CD4-positive, alpha-beta T cell treated with Interleukin-1 beta for 1 hour (primary cell): ENCODE measurements at places on chromosomes 3 and 15.
A peak's percentile ranks its signal among the peaks of the same experiment; 100 is the strongest.

DNA sequence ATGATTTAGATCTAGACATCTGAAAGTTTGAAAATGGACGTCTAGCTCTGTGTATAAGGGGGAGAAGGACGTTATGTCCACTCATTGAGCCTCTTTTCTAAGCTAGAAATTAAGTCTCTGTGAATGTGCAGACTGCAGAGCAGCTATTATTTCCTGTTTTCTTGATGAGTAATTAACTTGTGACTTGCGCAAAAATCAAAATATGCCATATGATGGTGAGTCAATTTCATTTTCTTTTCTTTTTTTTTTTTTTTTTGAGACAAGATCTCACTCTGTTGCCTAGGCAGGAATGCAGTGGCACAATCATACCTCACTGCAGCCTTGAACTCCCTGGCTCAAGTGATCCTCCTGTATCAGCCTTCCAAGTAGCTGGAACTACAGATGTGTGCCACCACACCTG is 14.1 kb downstream of the LACTB start:
- DNase-seq: peak; percentile 30

DNA sequence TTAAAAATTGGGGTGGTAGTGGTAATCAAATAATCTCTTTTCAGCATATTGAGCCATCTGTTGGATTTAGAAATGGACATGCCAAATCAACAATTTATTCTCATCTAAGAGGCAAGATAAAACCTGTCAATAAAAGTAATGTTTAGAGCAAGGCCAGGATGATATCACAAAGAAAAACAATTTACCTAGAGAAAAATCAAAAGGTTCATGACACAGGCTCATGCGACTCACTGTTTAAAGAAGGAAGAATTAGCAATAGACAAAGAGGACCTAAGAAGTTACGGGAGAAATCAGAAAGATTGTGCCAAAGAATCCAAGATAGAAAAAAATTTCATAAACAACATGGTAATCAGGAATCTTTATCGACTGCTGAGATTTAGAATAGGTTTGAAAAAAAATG is 868.5 kb upstream of the GBE1 start:
- DNase-seq: no peak

- DNase-seq: no peak
Measured at GRCh38 chr3:196236223-196236622, 19.9 kb downstream of the SLC51A start.

- DNase-seq: no peak
Measured at GRCh38 chr3:102443021-102443420, 8.2 kb downstream of the ZPLD1 start.

- DNase-seq: no peak
Measured at GRCh38 chr3:45098310-45098709, 47.9 kb downstream of the CDCP1 start.

DNA sequence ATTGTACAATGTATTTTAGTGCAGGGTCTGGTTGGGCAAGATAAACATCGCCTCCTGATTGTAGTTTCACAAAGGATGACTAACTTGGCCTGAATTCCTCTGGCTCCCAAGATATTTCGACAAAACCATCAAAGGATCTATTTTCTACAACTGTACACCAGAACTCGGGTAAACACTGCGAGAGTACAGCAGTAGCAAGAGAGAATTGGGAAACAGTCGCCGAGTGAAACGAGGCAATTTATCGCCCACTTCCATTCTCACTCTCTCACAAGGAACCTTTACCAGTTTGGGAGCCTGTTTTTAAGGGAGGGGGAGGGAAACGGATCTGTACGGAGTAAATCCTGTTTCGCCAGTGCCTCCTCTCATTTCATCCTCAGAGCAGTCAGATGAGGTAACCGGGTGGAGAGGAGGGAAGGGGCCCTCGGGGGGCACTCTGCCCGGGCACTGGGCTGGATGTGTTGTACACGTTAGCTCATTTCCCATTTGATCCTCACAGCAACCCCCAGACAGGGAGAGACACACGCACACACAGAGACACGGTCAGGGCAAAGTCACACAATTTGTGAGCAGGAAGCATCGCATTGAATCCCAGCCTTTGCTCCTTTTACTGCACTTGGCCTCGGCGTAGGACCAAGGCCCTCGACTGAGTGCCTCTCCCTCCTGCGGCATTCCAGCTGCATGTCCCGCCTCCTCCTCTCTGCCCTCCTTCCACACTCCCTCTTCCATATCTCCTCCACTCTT is 120.1 kb downstream of the LIPC start:
- no peak for DNase-seq

DNA sequence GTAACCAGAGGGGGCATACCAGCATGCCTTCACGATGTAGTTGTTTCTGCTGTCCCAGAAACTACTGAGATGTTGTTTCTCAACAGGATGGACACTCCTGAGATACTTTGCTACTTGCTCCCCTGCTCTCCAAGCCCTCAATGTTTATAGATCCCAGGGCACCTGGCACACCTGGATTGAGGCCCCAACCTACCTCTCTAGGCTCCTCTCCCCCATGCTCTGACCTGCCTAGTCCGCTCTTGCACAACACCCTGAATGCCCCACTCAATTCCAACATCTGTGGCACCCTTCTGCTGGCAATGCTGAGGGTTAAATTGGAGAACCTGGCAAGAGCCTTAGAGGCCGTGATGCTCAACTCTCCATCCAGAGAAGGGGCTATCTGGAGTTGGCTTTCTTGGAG is 42.5 kb upstream of the ANKRD34C start:
- DNase-seq: no peak

GRCh38 chr3:43260412-43260811 is 25.9 kb upstream of the SNRK start:
- no peak for DNase-seq

DNA sequence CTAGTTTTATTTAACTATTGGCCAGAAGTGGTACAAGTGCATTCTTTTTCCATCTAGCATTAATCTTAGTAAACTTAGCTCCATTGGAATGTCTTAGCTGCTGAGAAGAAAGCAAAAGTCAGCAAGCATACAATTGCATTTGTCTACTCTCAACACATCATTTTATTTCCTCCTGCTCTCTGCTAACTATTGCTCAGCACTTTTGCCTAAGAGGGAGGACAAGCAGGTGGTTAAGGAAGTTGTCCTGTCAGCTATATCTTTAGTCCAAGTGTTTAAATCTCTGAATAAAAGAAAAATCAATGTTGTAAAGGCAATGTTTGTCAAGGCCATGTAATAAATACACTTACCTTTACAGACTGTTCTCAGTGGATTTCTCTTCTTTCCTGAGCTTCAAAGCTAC is 51.0 kb downstream of the FHIT start:
- no peak for DNase-seq

DNA sequence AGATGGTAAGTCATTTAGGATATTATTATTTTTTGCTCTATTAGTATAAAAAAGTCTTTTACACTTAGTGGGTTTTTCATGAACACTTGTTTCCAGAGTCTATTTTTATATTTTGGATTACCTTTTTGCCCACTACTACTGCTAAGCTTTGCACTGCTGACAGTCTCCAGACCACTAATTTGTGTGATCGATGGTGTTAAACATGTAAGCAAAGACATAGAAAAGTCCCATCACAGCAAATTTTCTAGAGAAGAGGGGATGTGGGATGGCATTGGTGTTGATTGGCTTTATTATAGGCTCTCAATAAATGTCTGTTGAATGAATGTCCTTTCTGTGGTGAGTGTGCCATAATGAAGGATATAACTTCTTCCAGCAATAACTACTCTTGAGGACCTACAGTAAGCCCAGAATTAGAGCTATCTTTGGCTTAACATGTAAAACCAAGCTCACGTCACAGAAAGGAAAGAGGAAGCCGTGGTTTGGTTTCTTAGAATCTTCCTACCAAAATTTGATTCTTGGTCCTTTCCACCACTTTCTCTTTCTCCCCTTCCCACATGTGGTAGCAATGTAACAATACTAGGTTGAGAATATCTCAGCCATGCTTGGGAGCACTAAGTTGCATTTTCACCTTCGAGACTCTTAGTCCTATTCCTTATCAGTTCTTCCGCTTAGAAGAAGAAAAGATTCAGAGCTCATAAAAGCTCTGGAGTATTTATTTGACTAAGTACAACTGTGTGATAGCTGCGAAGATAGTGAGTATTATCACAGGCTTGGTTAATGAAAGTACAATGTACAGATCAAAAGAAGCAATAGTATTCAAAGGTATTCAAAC is 90.6 kb upstream of the UMPS start:
- DNase-seq: peak; percentile 17

DNA sequence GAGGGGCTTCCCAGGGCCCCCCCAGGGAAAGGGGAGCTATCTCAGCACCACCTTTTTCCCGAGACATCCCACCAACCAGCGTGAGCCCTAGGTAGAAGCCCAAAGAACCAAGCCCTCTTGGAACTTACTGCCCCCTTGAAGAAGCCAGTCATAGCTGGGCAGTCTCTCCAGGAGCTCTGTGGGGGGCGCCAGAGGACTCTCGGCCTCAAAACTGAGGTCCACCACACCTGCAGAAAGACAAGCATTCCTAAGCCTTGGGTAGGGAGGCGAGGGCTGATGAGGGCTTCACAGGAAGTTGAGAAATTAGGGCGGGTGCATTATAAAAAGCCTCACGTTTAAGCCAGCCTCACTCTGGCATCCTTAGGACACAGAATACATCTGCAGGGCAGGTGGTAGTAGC is 9.0 kb downstream of the SSUH2 start:
- DNase-seq: no peak

DNA sequence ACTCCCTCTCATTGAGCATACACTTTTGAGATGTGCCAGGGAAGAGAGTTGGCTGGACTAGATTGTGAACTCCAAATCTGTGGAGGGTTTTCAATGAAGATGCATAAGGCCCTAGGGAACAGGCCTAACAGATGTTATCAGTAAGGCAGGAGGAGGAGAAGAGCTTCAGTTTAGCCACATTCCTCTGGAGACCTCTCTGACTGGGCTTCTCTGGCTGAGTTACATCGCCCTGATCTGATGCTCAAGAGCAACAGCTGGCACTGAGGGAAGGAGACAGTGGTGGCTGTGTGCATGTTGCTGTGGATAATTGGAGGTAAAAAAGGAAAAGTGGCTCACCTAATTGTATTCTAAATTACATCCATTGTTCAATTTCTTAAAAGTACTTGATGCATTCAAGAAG is 206.4 kb upstream of the CFAP20DC start:
- DNase-seq: no peak

DNA sequence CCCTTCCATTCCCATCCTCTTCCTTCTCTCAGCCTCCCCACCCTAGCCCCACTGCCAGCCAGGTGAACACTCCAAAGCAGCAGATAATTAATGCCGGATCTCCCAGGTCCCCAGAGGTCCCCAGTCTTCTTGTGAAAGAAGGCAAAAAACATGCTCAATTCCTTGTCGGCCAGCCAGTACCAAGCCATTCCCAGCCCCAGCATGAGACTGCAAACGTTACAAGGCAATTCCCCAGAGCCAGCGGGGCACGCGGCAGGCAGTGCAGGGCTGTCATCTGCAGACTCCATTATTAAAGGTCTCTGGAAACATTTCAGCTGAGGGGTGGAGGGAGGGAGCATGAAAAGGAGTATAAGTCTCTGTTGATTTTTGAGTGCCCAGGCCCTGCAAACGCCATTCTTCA is 117.8 kb downstream of the XXYLT1 start:
- DNase-seq: no peak

- no peak for DNase-seq
Measured at GRCh38 chr3:72950801-72951200, 45.8 kb upstream of the PPP4R2 start.

DNA sequence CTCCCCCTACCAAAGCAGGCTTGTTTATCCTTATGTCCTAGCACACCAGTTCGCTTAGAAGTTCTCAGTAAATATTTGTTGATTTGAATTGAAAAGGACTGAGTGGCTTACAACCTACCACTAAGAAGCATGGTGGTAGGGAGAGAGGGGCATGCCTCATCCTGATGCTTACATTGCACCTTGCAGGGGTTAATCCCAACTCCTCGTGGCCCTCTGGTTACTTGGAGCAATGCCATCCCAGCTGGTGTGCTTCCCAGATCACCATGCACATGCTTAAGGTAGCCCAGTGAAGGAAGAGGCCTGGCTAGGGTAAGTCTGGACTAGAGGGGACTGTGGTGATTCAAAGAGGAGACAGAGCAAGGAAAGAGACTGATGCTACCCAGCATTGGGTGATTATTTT is 253.3 kb downstream of the CLSTN2 start:
- no peak for DNase-seq

DNA sequence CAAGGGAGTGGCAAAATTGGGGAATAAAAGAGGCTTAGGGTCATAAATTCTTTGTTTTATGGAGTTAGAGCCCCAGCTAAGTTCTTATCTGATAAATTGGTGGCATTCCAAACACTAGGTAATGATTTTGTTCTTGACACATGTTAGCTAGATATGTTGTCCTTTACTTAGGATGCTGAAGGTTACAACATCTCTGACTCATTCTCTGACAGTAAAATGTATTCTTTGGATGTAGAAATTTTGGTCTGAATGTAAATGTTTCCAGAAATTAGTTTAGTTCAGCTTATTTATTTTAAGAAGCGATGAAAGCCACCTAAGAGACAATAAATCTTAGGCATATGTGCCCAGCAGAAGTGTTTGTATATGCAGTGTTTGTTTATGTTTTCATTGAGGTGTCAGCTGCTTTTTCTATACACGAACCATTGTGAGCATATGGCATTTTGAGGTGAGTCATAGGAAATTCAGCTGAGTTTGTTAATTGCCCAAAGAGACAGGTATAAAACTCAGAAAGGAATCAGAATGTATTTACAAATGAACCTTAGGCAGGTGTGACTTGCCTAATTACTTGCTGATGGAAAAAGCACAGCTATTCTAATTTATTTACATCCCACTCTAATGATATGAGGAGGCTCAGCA is 247.7 kb downstream of the AGBL1 start:
- no peak for DNase-seq

GRCh38 chr15:39920510-39921273 is 626 bp upstream of the GPR176 start:
- peak; percentile 74 for DNase-seq

DNA sequence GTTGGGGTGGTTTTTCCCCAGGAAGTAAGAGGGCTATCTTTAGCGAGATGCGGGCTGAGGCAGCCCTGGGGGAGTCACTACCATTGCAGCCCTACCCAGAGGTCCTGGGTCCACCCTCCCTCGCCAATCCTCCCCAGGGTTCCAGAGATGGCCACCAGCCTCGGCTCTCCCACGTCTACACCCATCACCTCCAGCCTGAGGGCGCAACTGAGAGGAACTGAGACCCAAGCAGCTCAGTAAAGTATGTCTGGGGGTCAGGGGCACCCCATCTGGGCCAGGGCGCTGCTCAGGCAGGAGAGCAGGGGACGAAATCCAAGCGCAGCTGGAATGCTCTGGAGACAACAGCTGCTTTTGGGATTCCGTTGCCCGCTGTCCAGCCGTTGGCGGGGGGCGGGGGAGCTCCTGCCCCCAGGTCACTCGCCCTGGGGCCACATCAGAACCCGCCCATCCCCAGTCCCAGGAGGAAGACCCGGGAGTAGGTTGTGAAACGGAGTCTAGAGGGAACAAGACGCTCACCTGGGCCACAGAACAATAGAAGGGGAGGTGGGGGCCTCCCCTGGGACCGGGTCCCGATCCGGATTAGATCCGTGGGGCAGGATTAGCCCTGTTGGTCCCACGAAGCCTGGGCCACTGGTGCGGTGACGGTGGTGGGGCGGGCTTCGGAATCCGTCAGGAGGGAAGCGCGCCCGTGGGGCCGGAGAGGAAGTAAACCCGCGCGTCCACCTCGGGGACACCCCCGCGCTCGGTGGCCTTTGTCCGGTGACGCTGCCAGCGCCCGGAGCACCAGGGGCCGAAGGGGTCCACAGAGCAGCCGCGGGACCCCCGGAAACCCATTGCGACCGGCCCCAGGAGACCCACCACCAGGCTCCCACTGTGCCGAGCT is 1.4 kb upstream of the NDUFAF3 start:
- peak; percentile 54 for DNase-seq

GRCh38 chr3:21989341-21990042 is 238.5 kb upstream of the ZNF385D start:
- DNase-seq: no peak

- DNase-seq: no peak
Measured at GRCh38 chr3:182740710-182741109, 52.6 kb upstream of the ATP11B start.
